ENCODE measurements at places on chromosomes 7 and 10. TPM values are rescaled to one million over a fixed set of nuclear protein-coding genes. Genes with fewer than 3 reads are reported as not detected.
A peak's percentile ranks its signal among the peaks of the same experiment; 100 is the strongest.

The SORCS1 gene
- total RNA-seq: 48.9 TPM

The GOLGA7B gene
- 0.93 TPM for total RNA-seq

DNA sequence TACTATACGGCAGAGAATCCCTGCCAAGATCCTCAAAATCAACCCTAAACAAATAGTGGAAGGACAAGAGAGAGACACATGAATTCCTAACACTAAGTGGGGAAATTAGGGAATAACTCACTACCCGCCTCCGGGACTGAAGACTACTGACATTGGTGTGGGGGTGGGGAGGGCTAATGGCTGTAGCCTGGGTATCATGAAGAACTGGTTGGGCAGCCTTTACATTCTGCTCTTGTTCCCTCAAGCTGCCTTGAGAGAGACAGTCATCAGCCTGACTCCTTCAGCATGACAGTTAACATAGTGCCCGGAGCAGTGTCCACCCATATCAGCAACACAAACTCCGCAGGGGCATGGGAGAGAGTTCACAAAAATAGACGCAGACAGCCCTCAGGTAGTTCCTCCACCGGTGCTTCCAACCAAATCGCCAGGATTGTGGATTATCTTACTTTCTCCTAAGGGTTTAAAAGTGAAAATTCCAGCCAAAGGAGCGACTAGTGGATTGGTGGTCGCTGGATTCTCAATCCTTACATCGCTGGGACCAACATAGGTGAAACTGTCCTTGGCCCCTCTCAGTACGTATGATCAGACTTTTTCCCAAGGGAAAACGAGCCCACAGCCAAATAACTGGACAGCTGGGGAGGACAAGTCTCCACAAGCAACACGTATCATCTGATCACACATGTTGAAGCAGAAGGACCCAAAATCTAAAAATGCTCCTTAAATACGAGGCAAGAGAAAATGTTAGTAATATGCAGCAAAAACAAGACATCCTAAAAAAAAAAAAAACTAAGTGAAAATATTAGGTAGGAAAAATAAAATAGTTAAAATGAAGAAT lies 22.6 kb downstream of the TMEM254 start:
- no peak for DNase-seq

- DNase-seq: no peak
Measured at GRCh38 chr10:61346796-61347413, 106.3 kb downstream of the TMEM26 start.

DNA sequence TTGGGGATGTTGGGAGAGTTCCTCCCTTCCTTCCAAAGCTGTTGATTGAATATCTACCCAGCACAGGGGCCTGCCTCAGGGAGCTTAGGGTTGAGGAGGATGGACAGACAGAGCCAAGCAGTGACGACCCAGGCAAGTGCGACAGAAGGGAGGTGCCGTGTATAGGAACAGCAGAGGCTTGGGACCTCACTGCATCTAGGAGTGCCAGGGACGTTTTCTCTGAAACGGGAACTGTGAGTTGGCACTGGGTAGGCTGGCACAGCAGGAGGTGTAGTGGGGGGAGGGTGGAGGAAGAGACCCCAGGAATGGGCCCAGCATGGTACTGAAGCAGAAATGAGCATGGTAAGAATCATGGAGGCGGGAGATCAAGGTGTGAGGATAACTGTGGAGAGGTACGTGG lies 55.3 kb upstream of the MGMT start:
- DNase-seq: no peak

GRCh38 chr10:62934258-62934657 lies 118.1 kb upstream of the EGR2 start:
- peak; percentile 85 for DNase-seq

Measured in SJCRH30 (cell line).